ENCODE measurements at places on chromosomes 5 and 9.

GRCh38 chr9:121071756-121072421, 2.9 kb upstream of the CNTRL start:
- DNase-seq = no peak

DNA sequence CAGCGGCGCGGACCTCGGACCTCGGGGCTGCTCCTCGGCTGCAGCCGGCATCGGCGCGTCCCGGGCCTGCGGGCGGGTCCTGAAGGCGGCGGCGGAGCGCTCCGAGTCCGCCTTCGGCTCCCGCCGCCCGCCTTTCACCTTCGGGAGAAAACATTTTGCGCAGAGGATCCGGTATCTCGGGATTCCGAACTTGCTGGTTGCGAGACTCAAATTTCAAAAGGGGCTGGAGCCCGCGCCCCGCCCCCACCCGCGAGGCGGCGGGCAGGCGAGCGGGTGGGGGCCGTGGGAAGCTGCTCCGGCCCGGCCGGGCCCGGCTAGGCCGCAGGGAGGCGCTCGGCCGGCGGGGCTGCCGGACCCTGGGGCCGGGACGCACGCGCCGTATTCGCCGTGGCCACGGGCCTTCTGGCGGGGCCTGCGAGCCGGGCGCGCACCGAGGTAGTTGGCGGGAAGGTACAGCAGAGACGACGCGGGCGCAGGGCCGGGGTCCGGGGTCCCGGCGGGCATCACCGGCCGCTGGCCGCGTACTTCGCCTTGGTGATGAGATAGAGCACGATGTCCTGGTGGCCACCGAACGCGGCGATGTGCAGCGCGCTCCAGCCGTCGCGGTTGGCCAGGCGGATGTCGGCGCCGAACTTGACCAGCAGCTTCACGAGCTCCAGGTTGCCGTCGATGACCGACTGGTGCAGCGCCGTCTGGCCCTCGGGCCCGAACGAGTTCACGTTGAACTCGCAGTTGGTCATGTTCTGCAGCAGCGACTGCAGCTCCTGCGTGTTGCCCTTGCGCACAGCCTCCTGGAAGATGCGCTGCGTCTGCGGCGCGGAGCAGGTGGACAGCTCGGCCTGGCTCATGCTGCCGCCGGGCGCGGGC, 757 bp downstream of the NRARP start:
- DNase-seq = no peak

DNA sequence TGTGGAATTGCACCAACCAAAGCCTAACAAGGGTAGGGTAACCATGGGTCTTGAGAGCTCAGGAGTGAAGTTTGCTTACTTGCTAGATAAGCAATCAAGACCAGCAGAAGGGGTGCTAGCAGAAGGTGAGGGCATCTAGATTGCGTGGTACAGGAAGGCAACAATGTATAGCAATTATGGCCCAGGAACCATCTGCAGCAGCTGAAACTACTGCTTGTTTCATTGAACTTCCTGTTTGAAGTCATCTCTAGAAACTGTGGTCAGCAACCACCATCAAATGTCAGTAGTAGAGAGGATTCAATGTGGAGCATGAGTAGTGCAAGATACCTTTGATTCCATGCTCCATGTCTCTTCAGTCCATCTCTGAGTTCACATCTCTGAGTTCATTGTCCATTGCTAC, 462.1 kb upstream of the GRAMD2B start:
- no peak for DNase-seq

GRCh38 chr5:1698589-1699316, 100.9 kb downstream of the MRPL36 start:
- no peak for DNase-seq

- DNase-seq = no peak
These were observed 14.6 kb downstream of the C5orf58 start for GRCh38 chr5:170247363-170247762.

- no peak for DNase-seq
These were observed 283.7 kb upstream of the IRX4 start for GRCh38 chr5:2166306-2166978.

DNA sequence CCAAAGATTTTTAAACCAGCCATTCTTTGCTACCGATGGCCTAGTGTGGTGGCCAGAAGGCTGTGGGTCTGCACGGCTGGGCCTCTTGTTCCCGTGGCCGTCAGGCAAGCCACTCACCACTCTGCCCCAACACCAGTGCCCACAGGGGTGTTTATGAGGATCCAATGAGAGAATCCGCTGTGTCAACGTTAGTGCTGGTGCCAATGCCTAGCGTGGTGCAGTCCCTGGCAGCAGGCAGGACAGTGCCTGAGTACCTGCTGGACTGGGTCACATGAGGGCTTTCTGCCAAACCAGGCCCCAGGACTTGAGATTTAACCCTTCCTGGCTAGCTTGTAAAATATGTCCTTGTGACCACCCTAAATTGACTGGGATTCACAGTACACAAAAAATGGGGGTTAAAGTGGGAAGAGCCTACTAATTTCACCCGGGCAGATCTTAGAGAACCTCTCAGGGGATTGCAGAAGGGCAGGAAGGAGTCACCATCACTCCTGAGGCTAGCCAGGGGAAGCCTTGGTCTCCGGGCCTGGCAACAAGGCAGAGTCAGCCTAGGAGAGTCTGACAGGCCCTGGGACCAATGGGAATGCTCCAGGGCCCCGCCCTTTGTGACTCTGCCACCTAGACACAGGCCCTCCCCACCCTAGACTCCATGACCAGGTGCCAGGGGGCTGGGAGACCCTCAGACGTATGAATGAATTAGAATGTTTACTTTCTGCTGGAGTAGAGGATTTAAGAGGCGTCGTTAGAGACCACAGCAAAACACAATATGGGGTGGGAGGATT, 63.2 kb upstream of the FSTL4 start:
- no peak for DNase-seq

DNA sequence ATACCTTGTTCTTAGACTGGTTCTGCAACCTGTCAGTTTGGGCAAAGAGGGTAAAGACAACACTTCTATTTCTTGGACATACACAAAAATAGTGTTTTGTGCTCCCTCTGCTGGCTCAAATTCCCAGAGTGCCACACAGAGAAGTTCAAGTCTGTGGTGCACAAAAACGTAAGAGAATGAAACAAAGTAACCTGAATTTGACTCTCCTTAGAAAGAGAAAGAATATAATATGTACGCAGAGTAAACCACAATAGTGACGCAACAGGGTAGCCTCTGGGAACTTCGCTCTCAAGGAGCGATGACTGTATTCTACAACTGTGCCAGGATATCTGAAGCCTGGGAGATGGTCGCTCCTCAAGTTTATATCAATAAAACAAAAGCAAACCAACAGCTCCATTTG, 18.5 kb downstream of the DDX31 start:
- DNase-seq = no peak

GRCh38 chr5:124102486-124102885, 590.5 kb downstream of the CSNK1G3 start:
- DNase-seq = no peak
